ENCODE measurements at places on chromosomes 12 and 14.

DNA sequence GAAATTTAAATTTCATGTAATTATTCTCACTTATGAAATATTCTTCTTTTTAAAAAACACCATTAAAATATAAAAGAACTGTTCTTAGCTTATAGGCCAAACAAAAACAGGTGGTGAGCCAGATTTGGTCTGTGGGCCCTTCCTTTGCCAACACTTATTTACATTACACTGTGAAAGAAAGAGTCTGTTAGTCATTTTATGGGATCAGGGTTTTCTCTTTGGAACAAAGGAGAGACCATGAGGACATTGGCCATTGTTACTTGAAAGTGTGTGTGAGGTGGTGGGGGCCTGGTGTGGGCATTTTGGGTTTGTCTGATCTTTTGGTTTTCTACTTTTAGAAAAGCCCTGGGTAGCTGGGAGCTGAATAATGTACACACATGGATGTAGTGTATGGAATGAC is 62.7 kb downstream of the TTC6 start:
- no peak for DNase-seq

GRCh38 chr12:65961190-65962035 is 137.1 kb downstream of the HMGA2 start:
- no peak for DNase-seq

DNA sequence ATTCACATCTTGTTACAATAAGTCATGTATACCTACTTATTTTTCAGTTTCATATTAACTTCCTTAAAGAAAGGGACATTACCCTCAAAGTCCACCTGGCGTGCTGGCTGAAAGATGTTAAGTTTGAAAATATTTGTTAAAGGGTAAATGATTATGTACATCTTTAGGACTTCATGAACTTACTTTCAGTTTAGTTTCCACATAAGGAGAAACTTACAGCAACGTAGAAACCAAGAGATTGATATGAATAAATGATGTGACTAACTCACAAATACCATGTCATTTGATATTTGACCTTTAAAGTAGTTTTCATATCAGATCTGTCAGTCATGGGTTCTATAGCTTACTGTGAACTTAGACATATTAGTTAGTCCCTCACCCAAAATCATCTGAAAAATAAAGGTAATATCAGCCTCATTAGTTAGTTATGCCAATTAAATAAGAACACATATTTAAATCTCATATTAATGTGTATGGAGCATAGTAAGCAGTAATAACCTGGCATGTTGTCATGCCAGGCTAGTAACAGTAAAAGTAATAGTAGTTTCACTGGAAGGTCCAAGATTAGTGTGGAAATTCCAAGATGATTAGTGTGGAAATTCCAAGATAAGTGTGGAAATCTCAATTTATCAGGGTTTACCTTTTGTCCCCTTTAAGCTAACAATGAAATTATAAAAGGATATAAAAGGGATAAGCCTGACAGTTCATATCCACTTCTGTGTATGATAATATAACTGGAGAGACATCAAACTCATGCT is 1.9 kb upstream of the CLEC2D start:
- DNase-seq = no peak

- DNase-seq = no peak
Observed at GRCh38 chr12:103839609-103840461, 1.2 kb downstream of the NT5DC3 start.

- no peak for DNase-seq
Observed at GRCh38 chr12:41772478-41772877, 372.2 kb downstream of the GXYLT1 start.

GRCh38 chr14:29054119-29054518 is 287.5 kb downstream of the FOXG1 start:
- no peak for DNase-seq

- DNase-seq = no peak
Observed at GRCh38 chr14:24297190-24297964, 2.2 kb downstream of the DHRS1 start.

DNA sequence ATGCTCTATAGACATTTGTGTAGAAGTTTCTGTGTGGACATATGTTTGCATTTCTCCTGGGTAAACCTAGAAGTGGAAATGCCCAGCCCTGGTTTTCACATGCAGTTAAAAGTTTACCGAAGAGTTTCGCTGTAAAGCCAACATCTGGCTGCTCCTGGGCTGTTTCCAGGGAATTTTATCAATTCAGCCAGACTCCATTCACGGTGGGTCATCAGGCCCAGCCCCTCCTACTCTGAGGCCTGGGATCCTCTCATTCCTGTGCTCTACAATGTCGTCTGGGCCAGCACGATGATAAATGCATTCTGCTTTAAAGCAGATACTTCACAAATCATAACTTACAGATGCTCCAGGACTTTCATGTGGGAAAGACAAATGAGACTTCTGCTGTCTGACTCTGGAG is 7.1 kb downstream of the NUAK1 start:
- DNase-seq = no peak

- DNase-seq = no peak
Observed at GRCh38 chr12:132257955-132258490, 71.4 kb downstream of the GALNT9 start.

- no peak for DNase-seq
Observed at GRCh38 chr14:86402545-86402944, 872.6 kb downstream of the FLRT2 start.

- DNase-seq = no peak
Observed at GRCh38 chr12:23096321-23096720, 471.4 kb downstream of the ETNK1 start.

DNA sequence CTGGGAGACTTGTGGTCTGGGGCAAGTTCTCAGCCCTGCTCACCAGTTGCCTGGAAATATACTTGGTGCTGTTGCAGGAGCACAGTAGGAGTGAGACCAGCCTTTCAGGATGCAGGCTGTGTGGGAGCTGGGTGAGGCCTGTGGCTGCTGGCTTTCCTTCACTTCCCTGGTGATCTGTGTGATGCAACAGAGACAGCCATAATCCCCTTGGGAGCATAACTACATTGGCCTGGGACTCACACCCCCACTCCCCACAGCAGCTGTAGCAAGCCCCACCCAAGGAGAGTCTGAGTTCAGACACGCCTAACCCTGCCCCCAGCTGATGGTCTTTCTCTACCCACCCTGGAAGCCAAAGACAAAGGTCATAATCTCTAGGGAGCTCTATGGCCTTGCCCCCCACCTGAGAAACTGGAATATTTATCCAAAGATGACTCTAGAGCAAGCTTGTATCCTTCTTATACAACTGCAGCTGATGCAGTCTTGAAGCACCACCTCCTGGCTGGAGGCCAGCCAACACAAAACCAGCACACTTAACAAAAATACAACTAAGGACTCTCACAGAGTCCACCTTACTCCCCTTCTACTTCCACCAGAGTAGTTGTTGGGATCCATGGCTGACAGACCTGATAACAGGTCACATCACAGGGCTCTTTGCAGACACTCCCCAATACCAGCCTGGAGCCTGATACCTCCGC is 190.4 kb upstream of the CPNE8 start:
- no peak for DNase-seq

- no peak for DNase-seq
Observed at GRCh38 chr12:43551971-43552559, at the start of gene ADAMTS20. ADAMTS20 (minus strand) TSS chr12:43552203; CDS start chr12:43551921, 282 bp downstream.

DNA sequence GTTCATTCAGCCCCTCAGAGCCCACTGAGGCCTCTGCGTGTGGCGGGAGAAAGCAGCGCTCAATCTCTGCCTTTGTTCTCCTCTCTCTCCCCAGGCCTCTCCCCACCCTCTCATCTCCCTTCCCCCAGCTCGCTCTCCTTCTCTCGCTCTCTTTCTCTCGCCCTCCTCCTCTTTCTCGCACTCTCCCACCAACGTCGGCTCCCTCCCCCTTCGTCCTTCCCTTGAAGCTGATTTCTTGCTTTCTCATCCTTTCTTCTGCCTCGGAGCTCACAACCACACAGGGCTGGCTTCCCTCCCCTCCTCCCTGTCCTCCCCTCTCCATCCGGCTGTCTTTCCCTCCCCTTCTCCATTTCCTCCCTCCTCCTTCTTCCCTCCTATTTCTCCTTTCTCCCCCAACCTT is 96.4 kb downstream of the LRRC74A start:
- DNase-seq = no peak

DNA sequence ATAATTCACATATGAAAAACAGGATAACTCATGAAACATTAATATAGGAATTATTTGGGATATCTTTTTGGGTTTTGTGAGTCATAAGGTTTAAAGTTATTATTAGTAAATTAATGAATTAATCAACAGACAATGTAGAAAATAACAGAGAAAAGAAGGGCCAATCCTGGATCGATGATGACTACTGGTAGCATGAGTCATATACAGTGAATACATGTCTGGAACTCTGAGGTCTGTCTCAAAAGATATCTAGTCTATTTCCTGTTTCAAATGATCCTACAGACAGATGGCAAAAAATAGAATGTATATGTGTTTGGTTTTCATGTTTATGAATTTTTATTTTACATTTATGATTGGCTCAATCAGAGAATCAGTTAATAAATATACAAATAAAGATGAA is 86.4 kb upstream of the RTL1 start:
- DNase-seq = no peak

- no peak for DNase-seq
Observed at GRCh38 chr14:105863296-105864108, 337.1 kb downstream of the TMEM121 start.

DNA sequence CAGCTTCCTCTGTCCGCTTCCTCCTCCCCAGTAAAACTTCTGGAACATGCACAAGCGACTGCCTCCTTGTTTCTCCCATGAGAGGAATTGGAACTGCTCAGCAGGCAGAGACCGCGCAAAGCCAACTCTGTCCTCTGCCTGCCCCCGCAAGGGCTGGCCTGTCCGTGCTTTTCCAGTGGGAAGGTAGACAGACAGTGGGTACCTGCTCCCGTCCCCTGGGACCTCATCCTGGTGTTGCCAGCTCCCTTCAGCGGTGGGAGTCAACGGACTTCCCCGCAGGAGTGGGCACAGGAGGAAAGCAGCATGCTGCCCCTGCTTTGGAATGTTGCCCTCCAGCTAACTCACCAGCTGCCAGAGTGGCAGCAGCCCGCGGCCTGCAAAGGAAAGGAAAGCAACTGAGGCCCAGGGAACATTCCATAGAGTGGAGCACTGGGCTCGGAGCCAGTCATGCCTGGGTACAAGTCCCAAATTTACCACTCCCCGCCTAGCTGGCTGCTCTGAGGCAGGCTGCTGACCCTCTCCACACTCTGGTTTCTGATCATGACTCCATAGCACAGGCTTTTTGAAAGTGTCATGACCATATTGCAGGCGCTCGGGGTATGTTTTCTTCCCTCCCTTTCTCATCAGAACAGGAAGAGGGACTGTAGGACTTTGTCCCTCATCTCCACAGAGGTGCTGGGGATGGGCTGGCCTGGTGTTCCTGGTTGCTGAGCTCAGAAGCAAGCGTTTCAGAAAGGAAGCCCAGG is 89.2 kb upstream of the CLMN start:
- DNase-seq = no peak

DNA sequence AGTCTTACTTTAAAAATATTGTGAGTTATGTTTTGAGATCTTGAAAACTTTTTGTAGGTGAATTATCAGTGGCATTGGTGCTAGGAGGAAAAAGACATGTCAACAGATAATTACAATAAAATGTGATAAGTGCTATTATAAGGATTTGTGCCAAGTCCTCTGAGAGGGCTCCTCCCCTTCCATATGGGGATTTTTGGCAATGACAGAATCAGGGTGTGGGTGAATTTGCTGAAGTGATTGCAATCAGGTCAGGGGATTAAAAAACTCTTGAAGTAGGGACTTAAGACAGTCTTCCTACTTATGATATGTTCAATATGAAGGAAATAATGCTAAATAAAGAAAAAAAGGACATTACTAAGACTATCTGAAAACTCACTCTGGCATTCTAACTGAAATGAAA is 122.5 kb downstream of the SLC15A5 start:
- no peak for DNase-seq

GRCh38 chr14:101775826-101776225 is 14.3 kb downstream of the PPP2R5C start:
- no peak for DNase-seq

GRCh38 chr12:57853864-57854556 is 7.5 kb upstream of the CTDSP2 start:
- DNase-seq = no peak

DNA sequence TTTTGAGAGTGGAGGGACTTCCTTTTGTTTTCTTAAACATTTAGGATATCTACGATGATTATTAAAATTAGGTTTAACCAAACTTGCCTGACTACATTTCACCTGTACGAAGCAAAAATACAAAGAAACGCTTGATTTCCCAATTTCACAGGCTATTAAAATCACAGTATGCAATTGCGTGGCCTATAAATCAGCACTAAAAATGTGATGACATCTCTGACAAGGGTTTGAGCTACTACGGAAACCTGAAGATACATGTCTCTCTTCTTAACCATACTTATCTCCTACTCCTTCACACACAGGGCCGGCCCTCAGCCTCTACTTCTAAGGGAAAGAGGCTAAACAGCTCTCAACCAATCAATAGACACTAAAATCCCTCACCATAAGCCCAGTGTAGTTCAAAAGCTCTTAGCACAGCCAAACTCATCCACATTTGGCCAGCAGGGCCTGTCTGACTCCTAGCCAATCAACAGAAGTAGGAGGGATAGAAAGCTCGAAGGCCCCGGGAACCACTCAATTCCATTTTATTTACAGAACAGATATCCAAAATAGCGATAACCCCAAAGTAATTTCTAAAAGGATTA is 137.3 kb downstream of the FOXN3 start:
- no peak for DNase-seq

- DNase-seq = no peak
Observed at GRCh38 chr12:125299840-125300239, 234.6 kb downstream of the AACS start.

- DNase-seq = no peak
Observed at GRCh38 chr14:68633131-68633991, 159.5 kb downstream of the ZFP36L1 start.

GRCh38 chr14:103675957-103676356 is 39.3 kb downstream of the XRCC3 start:
- DNase-seq = no peak

DNA sequence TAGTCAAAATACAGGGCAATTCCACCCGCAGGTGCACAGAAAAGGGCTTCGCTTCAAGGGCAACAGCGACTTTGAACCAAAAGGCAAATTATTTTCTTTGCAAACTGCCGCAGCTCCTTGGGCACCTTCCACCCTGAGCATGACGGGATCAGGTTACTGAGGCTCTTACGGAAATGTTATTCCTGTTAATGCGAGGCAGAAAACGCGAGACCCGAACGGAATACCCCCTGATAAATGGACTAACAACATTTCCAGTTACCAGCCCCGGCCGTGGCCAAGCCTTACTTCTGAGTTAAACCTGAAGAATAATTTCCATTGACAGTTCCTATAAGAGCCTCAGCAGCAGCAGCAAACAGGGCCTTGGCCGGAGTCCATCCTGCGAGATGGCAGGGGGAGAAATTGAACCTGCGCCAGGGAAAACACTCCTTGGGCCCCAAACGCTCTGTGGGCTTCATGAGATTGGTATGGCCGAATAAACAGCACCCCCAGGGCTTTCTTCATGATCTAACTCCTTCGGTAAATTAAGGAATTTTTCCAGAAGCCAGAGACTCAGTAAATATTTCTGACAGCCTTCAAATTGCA is 70.0 kb upstream of the DICER1 start:
- no peak for DNase-seq

DNA sequence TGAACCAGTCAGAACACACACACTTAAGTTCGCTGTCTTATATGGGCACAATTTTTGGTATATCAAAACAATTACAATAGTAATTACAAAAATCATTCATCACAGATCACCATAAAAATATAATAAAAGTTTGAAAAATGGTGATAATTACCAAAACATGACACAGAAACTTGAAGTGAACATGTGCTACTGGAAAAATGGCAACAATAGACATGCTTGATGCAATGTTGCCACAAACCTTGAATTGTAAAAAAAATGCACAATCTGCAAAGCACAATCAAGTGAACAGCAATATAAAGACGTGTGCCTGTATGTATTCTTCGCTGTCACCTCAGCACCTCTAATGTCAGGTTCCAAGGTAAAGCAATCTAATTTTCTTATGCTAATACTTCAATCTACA is 117.6 kb downstream of the PRKD1 start:
- no peak for DNase-seq

All from activated CD8-positive, alpha-beta memory T cell treated with anti-CD3 and anti-CD28 coated beads for 1 hour (primary cell).